ENCODE measurements at places on chromosomes 6 and 20. TPM values are rescaled to one million over a fixed set of nuclear protein-coding genes. Genes with fewer than 3 reads are reported as not detected.

Gene DTNBP1
- total RNA-seq: 6.3 TPM

Gene HLA-DOA
- not detected for total RNA-seq

Gene CST4
- total RNA-seq: not detected

Gene POM121L2
- total RNA-seq: not detected

Gene COL11A2
- total RNA-seq: under 0.01 TPM

Gene HMGN4
- total RNA-seq: 94.0 TPM

Gene CST7
- total RNA-seq: not detected

Gene RAB23
- total RNA-seq: 27.7 TPM

Gene C4B
- 1.6 TPM for total RNA-seq

Gene SLC25A27
- 5.3 TPM for total RNA-seq

Gene RNF39
- total RNA-seq: 1.7 TPM

Gene PLAGL1
- 4.4 TPM for total RNA-seq

Gene CALHM4
- under 0.01 TPM for total RNA-seq

Gene NRN1
- total RNA-seq: not detected

Gene ERVFRD-1
- total RNA-seq: not detected

Gene ME1
- 37.6 TPM for total RNA-seq

Gene CALHM6
- total RNA-seq: 0.64 TPM

Gene GJA1
- 127 TPM for total RNA-seq

Gene FOXF2
- not detected for total RNA-seq

Gene AGER
- 0.26 TPM for total RNA-seq

Gene HRH3
- total RNA-seq: not detected

Gene HDDC2
- 96.4 TPM for total RNA-seq

Gene NMBR
- not detected for total RNA-seq

Gene PRICKLE4
- 0.90 TPM for total RNA-seq

Gene TRAPPC3L
- not detected for total RNA-seq

Gene DCDC2
- total RNA-seq: under 0.01 TPM

Gene LRRC73
- 0.13 TPM for total RNA-seq

Gene PRKN
- 0.79 TPM for total RNA-seq

Gene KCNB1
- total RNA-seq: not detected

Gene CLPSL2
- not detected for total RNA-seq

Gene EPPIN
- total RNA-seq: not detected

Gene SCUBE3
- total RNA-seq: not detected

Gene MAFB
- total RNA-seq: 1.3 TPM

Gene FAXC
- 3.2 TPM for total RNA-seq

Gene VSX1
- total RNA-seq: not detected

Gene COQ3
- 8.4 TPM for total RNA-seq
